ENCODE measurements at places on chromosomes 1 and 21. TPM values are rescaled to one million over a fixed set of nuclear protein-coding genes. Genes with fewer than 3 reads are reported as not detected.
A peak's percentile ranks its signal among the peaks of the same experiment; 100 is the strongest.

- H3K4me3 ChIP-seq = no peak overlapping the region
- DNase-seq = no peak
- no peaks in the 10 kb centered on the region for H3K27me3 ChIP-seq
- H3K27ac ChIP-seq = no peak overlapping the region
- no peaks in the 10 kb centered on the region for H3K36me3 ChIP-seq
These were observed 1605.3 kb downstream of the BRINP3 start for GRCh38 chr1:188872376-188872775.

GRCh38 chr1:16442265-16442664 is 1.7 kb downstream of the NECAP2 start:
- no peaks in the 10 kb centered on the region for H3K27me3 ChIP-seq
- peaks cover 21% of the 10 kb centered on the region for H3K36me3 ChIP-seq
- peak overlapping the region; percentile 86 for H3K27ac ChIP-seq
- peaks cover 31% of the 10 kb centered on the region for H3K4me1 ChIP-seq
- H3K4me3 ChIP-seq = peak overlapping the region; percentile 88
- DNase-seq = peak; percentile 42

DNA sequence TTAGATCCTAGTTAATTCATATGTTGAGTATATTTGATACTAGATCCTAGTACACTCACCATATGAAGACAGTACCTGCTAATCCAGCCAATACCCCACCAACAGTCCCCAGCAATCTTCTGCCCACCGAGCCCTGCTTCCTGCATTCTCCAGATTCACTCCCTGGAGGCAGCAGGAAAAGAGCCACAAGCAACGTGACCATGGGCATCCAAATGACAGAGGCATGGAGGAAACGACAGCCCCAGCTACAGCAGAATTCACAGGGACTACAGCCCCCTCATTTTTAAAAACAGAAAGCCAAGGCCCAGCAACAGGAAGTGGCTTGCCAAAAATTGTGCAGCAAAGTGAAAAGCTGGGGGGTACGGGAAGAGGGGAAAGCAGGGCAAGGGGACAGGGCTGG is 29.3 kb downstream of the ASTN1 start:
- no peaks in the 10 kb centered on the region for H3K4me1 ChIP-seq
- H3K36me3 ChIP-seq = no peaks in the 10 kb centered on the region
- H3K27me3 ChIP-seq = no peaks in the 10 kb centered on the region

The OR2L8 gene
- total RNA-seq = 0.29 TPM

- no peaks in the 10 kb centered on the region for H3K27me3 ChIP-seq
- no peak overlapping the region for H3K27ac ChIP-seq
- no peak overlapping the region for H3K4me3 ChIP-seq
- no peak for DNase-seq
These were observed 41.6 kb downstream of the ATP6V1G3 start for GRCh38 chr1:198498881-198499280.

The SPRR3 gene
- not detected for total RNA-seq

The DNM3 gene
- total RNA-seq = 1.1 TPM

- H3K27ac ChIP-seq = no peak within 1 kb of the TSS
- peak; percentile 18 for DNase-seq
- peak within 1 kb of the TSS; percentile 18 for H3K4me3 ChIP-seq
- H3K27me3 ChIP-seq = peaks cover 49% of the 10 kb centered on the region
- H3K4me1 ChIP-seq = peaks cover 4% of the 10 kb centered on the region
These were observed at the start of gene LMOD1 for GRCh38 chr1:201946224-201946908. TSS of gene LMOD1 (minus strand) at chr1:201946548. CDS start at chr1:201946340, 208 bp downstream.

- H3K4me3 ChIP-seq = no peak overlapping the region
- DNase-seq = no peak
- peaks cover 75% of the 10 kb centered on the region for H3K4me1 ChIP-seq
- peaks cover 6% of the 10 kb centered on the region for H3K27me3 ChIP-seq
- peaks cover 17% of the 10 kb centered on the region for H3K36me3 ChIP-seq
- no peak overlapping the region for H3K27ac ChIP-seq
These were observed 55.3 kb downstream of the MAN1C1 start for GRCh38 chr1:25671929-25672328.

All from activated CD8-positive, alpha-beta T cell treated with anti-CD3 and anti-CD28 coated beads for 36 hours (primary cell).